C1 segment of cervical spinal cord (tissue), 14 donors: ENCODE measurements at places on chromosomes 12 and 14.

GRCh38 chr14:76268700-76269099 lies 107.2 kb upstream of the ESRRB start:
- no peak for DNase-seq

- DNase-seq: no peak
Observed at GRCh38 chr14:34732802-34733201, 18.4 kb upstream of the CFL2 start.

DNA sequence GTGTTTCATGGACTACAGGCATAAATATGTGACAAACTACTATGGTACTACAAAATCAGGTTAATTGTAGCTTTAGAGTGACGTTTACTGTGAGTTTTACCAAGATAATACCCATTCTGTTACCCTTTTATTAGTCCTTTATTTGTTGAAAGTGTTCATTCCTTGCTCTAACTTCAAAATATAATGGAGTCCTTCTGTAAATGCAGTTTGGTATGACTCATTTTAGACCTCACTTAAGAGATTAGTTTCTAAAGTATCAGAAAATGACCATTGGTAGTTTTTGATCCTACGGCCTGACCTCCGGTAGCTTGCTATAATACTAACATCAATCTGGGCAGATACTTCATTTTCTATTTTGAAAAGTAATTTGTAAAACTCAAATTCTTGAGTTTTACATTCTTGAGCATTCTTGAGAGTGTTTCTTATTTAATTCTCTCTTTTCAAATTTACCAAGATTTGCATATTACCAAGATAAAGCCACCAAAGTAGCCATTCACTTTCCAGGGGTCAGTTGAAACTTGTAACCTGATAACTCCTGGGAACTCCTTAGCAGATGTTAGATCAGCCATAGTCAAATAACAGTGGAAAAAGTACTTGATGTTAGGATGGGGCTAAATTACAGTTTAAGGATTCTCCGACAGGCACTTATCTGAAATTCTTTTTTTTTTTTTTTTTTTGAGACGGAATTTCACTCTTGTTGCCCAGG lies 4.2 kb downstream of the HSPA2 start:
- no peak for DNase-seq

DNA sequence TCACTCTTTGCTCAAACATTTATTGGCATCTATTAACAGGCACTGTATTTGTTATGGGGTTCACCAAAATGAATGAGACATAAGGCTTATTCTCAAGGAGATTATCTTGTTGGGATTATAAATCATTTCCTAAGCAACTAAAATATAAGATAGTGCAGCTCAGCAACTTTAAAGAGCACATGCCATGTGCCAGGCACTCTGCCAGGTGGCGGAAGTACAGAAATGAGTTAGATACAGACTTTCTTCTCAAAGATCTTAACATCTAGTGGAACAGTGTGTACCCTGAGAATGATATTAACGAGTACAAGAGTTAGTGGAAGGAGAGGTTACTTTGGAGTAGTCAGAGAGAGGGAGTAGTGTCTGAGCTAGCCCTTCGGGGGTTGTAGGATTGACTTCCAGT lies 28.4 kb upstream of the TOMM20L start:
- DNase-seq: no peak

GRCh38 chr12:113040722-113041171 lies 15.8 kb upstream of the DTX1 start:
- DNase-seq: no peak

GRCh38 chr14:81144824-81145603 lies 75.7 kb downstream of the GTF2A1 start:
- DNase-seq: no peak
